ENCODE measurements at places on chromosomes 3 and 15.

- DNase-seq = no peak
Measured at GRCh38 chr3:41318520-41318919, 119.2 kb downstream of the CTNNB1 start.

DNA sequence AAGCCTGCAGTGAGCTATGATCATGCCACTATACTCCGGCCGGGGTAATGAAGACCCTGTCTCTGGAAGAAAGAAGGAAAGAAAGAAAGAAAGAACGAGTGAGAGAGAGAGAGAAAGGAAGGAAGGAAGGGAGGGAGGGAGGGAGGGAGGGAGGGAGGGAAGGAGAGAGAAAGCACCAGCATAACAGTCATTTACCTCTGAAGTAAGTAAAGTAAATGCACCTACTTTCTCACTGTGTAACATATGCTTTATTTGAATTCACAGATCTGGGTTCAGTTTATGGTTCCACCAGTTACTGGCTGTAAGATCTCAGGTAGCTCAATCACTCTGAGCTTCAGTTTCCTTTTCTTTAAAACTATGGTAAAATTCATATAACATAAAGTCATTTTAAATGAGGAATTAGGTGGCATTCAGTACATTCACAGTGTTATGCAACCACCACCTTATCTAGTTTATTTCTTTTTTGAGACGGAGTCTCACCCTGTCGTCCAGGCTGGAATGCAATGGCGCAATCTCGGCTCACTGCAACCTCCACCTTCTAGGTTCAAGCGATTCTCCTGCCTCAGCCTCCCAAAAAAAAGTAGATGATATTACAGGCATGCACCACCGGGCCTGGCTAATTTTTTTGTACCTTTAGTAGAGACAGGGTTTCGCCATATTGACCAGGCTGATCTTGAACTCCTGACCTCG is 16.1 kb upstream of the RAD54L2 start:
- no peak for DNase-seq

DNA sequence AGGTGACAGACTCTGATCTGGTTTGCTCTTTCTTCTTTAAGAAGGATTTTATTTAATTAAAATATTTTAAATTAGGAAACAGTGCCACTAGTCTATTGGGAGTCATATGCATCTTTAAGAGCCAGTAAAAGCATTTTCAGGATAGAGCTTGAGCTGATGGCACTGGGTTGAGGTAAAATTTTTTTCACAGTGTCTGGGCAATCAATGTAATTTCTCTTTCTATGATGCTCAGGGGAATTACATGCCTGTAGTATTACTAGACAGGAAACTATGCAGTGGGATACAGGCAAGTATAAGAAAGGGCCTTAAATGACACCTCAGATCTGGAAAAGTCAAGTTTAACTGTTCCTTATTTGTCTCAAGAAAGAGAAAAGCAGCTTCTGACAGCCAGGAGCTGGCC is 76.4 kb downstream of the GAP43 start:
- DNase-seq = no peak

DNA sequence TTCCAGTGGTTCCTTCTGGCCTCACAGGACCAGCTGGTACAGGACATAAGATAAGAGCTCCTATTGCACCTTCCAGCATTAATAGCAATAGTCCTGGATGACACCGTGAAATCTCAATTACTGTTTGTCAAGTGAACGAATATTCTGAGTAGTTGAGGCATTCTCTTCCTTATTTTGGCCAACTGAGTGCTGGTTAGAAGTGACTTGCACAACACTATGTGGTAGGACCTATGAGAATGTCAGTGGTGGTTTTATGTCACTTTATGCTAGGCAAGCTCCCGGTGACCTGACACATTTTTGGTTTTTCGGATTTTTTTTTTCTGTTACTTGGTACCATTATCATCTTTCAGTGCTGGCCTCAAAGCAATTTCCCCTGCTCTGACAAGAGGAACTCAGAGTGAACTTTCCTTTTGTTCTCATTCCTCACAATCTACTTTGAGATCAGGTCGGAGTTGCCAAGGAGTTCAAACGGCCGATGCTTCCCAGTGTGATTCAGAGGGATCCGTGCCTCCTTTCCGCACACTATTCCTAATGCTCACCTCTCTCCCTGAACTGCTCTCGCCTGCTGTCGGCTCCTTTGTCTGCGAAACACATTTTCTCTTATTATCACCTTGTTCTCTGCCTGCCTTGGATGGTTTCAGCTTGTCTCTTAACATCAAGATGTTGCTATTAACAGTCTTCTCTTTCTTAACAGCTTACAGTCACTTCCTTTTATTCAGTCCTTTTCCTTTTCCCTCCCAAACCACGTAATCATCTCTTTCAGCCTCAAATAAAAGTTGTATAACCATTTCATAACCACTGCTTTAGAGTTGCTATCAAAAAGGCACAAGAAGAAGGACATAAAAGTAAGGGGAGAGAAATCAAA is 35.8 kb downstream of the QTRT2 start:
- DNase-seq = no peak

DNA sequence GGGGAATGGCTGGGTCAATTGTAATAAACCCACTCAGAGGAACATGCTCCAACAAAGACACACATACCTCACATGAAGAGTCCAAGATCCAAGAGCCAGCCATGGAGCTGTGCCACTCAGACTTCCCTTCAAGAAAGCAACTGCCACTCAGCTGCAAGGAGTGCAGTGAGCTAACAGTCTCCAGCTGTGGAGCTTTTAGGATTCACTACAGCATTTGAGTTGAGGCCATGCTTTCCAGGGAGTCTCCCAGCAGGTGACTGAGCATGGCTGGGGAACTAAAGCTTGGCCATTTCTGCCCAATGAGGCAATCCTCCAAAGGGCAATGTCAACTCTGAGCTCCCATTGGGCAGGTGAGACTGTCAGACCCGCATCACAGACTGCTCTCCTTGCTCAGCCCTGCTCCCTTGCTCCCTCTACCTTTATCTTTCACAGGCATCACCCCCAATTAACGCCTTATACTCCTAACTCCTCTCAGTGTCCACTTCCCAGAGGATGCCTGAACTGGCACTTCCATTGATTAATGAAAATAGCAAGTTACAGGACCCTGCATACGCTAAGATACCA is 165.3 kb upstream of the CTNNB1 start:
- DNase-seq = no peak

- DNase-seq = no peak
Measured at GRCh38 chr3:110343945-110344344, 727.7 kb upstream of the NECTIN3 start.

GRCh38 chr15:59274126-59274970 is 67.7 kb downstream of the LDHAL6B start:
- DNase-seq = no peak

- DNase-seq = no peak
Measured at GRCh38 chr3:191388823-191389222, 58.5 kb upstream of the UTS2B start.

- no peak for DNase-seq
Measured at GRCh38 chr3:65888980-65889706, 149.6 kb downstream of the MAGI1 start.

DNA sequence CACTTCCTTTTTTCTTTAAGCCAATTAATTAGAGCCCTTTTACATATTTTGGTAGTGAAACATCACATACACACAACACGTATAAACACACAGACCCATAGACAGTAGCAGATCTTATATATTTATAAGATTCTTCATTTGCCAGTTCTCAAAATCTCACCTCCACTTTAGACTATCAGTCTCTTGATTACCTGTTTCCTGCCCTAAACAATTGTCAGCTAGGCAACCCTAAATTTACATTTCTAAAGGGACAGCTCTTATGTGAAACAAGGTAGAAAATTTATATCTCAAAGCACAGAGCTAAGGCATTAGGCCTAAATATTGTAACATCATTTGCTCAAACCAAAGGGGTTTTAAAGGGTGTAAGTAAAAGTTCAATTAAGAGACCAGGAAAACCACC is 28.9 kb downstream of the SETMAR start:
- DNase-seq = no peak

DNA sequence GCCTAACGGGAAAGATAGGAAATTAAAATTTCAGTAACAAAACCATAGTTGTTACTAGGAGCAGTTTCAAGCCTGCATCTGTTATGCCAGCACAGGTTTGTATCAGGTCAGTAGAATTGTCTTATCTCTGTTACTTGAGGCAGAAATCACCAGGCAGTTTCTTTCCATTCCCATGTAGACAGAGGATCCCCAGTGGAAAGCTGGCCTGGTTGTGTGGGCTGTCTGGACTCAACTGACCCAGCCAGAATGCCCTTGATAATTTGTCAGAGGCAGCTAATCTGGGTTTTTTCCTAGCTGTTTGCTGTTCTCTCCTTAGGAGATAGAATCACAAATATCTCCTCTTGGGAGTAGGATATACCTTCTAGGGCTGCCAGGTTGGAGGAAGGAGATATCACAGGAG is 1044.7 kb downstream of the IGSF11 start:
- DNase-seq = no peak

DNA sequence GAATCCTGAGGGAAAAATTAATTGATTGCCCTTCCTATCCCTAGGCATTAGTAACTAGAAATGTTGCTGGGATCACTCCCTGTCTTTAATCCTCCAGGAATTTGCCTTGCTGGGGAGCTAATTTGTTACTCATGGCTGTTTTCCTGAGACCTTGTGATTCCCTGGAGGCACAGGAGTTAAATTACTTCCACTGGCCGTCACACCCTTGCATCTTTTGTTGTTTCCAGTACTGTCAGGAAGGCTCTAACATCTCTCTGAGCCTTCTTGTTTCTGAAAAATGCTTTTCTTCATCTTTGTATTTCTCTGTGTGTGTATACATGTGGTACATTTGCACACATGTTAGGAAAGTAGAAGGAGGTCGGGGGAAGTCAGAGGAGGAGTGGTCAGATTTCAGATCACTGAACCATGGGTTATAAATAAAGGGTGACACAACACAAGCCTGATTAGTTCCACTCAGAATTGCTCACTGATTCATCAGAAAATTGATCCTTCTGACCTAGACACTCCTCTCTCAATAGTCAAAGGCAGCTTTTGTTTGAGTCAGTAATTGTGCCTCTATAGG is 23.5 kb upstream of the LRRFIP2 start:
- DNase-seq = no peak

DNA sequence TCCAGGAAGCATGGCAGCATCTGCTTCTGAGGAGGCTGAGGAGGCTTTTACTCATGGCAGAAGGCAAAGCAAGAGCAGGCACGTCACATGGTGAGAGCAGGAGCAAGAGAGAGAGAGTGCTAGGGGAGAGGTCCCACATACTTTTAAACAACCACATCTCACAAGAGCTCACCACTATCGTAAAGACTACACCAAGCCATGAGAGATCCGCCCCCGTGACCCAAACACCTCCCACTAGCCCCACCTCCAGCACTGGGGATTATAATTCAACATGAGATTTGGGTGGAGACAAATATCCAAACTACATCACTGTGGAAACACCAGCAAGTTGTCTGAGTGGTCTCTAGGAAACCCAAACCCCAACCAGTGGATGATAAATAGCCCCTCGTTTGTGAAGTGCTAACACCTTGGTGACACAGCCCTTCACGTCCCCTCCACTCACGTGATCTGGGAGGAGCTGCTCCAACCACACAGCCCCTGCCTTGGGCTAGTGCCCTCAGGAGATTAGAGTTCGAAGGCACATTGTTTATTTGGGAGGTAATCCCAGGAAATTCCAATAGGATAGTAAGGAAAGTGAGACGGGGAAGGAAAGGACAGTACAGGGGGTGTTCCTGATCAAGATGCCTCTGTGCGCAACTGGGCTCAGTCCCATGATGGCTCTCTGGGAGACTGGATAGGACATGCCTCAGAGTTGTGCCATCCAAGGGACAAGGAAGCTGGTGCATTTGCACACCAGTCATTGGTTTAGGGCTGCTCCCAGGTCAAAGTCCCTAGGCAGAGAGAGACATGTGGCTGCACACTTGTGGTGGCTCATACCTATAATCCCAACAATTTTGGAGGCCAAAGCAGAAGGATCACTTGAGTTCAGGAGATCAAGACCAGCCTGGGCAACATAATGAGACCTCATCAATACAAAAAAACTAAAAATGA is 80.6 kb upstream of the CTNNB1 start:
- no peak for DNase-seq

- no peak for DNase-seq
Measured at GRCh38 chr3:115685097-115685496, 61.8 kb downstream of the GAP43 start.

GRCh38 chr3:143506190-143506589 is 342.1 kb downstream of the SLC9A9 start:
- DNase-seq = no peak

DNA sequence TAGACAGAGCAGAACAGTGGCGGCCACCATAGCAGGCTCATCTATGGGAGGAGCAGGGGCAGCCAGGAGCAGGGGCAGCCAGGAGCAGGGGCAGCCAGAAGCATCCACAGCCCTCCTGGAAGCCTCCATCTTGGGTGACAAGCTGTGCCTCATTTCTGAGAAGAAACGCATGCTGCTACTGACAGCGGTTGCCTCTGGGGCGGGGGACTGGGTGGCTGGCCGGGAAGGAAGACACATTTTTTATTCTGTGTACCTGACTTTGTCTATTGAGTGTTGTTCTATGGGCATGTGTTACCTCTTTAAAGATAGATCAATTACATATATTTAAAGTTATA is 71.5 kb upstream of the KLF13 start:
- no peak for DNase-seq

DNA sequence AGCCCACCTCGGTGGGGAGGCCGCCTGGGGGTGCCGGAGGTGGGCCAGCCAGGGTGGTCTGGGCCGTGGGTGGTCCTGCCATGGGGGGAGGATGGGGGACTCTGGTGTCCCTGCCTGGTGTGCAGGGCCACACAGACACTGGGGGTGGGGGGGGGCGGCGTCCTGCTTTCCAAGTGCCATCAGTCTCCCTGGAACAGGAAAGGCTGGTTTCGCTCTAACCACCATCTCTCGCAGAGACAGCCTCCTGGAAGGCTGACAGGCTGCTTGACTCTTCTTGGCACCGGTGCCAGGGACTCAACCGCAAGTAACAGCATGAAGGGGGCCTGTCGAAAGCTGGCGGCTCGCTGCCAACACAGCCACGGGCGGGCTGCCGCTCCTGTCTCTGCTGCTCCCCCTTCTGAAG is 40.3 kb downstream of the RGMA start:
- DNase-seq = no peak

GRCh38 chr3:140950863-140951262 is 9.2 kb downstream of the SLC25A36 start:
- DNase-seq = no peak

GRCh38 chr3:64909757-64910467 is 222.1 kb upstream of the ADAMTS9 start:
- no peak for DNase-seq

DNA sequence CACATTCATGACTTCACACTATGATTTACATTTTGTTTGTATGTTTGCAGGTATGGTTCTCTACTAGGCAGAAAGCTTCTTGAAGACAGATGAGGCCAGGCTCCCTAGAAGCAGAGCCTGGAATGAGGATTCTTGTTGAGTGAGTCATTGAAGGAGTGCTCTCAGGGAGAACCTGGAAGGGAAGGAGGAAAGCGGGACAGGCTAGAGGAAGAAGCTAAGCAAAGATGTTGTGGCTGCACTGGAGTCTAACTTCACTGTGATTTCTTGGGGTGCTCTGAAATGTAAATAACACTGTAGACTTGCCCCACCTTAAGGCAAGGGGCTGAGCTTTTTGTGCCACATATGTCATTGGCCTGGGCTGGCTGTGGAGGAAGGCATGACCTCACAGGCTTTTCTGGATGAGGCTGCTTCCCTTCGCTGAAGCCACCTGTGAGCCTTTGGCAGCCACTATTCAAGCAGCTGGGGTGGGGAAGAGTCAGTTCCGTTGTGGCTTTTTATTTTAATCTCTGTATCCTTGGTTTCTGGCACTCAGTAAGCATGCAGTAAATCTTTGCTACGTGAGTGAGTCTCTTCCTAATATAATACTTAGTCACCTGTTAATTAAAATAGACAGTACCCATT is 307.3 kb downstream of the SV2B start:
- no peak for DNase-seq

GRCh38 chr3:89171687-89172545 is 64.5 kb downstream of the EPHA3 start:
- no peak for DNase-seq
